Stimulated activated CD4-positive, alpha-beta T cell treated with anti-CD3 and anti-CD28 coated beads, Interleukin-12 subunit alpha, Interleukin-12 subunit beta, amount 100 ng/mL, for 24 hours (primary cell): ENCODE measurements at places on chromosomes 3 and 15.

DNA sequence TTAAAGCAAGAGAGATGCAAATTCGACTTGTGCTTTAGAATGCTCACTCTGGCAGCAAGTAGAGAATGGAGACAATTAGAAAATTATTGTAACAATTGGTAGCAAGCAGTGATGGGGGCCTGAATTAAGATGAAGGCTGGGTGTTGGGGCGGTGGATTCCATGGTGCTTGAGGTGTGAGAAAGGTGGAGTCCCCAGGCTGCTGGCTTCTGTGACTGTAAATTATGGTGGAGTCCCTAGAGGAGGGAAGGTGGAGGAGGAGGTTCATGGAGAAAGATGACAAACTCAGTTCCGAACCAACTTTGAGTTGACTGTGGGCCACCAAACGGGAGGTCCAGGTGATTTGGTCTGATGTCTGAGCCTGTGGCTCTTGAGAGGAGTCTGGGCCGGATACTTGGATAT, 10.7 kb upstream of the SMAD3 start:
- no peak for DNase-seq

DNA sequence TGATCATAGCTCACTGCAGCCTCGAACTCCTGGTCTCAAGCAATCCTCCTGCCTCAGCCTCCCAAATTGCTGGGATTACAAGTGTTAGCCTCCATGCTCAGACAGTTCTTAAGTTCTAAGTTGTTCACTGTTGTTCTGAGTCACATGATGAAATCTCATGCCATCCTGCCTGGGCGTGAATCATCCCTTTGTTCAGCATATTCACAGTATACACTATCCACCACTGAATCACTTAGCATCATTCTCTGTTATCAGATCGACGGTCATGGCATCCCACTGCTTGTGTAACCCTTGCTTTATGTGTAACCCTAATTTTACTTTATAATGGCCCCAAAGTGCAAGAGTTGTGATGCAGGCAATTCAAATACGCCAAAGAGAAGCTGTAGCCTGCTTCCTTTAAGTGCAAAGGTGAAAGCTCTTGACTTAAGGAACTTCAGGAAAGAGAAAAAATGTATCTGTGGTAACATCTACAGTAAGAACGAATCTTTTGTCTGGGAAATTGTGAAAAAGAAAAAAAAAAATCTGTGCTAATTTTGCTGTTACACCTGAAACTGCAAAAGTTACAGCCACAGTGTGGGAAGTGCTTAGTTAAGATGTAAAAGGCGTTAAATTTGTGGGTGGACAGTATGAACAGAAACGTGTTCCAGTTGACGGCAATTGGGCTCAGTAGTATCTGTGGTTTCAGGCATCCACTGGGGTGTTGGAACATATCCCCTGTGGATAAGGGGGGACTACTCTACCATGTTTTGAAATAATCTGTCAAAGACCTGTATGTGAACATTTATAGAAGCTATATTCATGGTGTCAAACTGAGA, 80.6 kb downstream of the PCOLCE2 start:
- no peak for DNase-seq

- DNase-seq = no peak
Measured at GRCh38 chr3:113804661-113805060, 33.9 kb upstream of the GRAMD1C start.

GRCh38 chr3:64158334-64158733, 66.9 kb downstream of the PRICKLE2 start:
- DNase-seq = no peak

- DNase-seq = no peak
Measured at GRCh38 chr15:94029495-94029894, 201.9 kb upstream of the MCTP2 start.

- no peak for DNase-seq
Measured at GRCh38 chr3:116139641-116140040, 305.6 kb downstream of the LSAMP start.

DNA sequence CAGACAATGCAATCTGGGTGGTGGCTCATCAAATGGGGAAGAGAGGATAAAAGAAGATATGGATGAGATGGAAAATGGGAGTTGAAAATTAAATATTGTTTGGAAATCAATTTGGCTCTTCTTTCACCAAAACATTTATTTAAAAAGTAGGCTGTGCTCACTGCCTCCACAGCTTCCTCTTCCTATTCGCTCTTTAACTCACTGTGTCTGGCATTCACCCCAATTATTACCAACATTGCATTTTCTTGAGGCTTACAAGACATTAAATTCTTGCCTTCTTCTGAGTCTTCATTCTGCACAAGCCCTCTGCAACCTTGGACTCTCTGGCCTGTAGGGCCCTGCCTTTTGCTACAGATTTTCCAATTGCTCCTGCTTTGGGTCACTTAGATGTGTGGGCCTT, 52.9 kb upstream of the TSPAN3 start:
- no peak for DNase-seq

DNA sequence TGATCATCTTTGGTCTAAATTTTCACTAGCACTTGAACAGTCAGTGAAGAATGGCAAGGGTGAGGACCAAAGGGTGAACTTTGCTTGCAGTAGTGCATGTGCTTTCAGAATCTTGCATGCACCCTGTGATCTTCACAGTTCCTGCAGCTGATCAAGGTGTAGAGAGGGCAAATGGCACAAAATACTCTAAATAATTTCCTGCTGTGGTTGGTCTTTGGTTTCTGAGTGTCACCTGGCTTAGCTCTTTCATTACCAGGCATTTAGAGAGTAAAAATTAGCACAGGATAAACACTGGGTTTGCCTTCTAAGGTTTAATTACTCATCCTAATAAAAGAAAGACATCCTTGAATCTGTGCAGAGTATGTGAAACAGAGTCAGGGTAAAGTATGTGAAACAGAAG, 11.4 kb downstream of the TIPARP start:
- no peak for DNase-seq
